ENCODE measurements at places on chromosomes 7 and 10.

- DNase-seq = no peak
Measured at GRCh38 chr10:61763778-61764177, 101.0 kb downstream of the CABCOCO1 start.

- no peak for DNase-seq
Measured at GRCh38 chr7:6714360-6714759, 7.6 kb upstream of the ZNF12 start.

- DNase-seq = no peak
Measured at GRCh38 chr7:28132959-28133870, 47.4 kb downstream of the JAZF1 start.

GRCh38 chr10:11673346-11674280 is 62.2 kb upstream of the USP6NL start:
- DNase-seq = no peak

GRCh38 chr7:8120390-8121058 is 141.4 kb downstream of the ICA1 start:
- no peak for DNase-seq

DNA sequence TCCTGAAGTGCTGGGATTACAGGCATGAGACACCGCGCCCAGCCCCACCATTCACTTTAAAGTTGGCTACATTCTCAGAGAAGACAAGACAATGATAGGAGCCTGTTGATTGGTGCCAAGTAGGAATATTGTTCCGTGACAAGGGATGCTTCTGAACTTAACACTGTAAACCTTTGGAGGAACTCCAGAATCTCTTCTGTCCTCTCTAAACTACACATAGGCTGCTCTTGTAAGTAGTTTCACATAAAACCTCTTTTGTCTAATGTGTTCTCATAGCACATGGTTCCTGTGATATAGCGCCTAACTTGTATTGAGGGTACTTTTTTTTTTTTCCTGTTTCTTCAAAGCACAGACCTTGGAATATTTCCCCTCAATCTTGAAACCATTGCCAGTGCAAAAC is 3.6 kb upstream of the COPG2 start:
- DNase-seq = no peak
